ENCODE measurements at places on chromosomes 5 and 9.

GRCh38 chr9:125172031-125172755 lies 17.4 kb downstream of the PPP6C start:
- DNase-seq = no peak

GRCh38 chr9:115098226-115098965 lies 19.6 kb downstream of the TNC start:
- peak; percentile 85 for DNase-seq

GRCh38 chr9:4119778-4120554 lies 179.9 kb downstream of the GLIS3 start:
- no peak for DNase-seq

GRCh38 chr5:139744471-139745131 lies 51.0 kb upstream of the PSD2 start:
- DNase-seq = peak; percentile 63

- no peak for DNase-seq
Observed at GRCh38 chr5:107813559-107813958, 142.8 kb upstream of the EFNA5 start.

GRCh38 chr9:70635790-70636189 lies 221.3 kb upstream of the KLF9 start:
- no peak for DNase-seq

GRCh38 chr5:6427694-6428093 lies 21.0 kb upstream of the UBE2QL1 start:
- no peak for DNase-seq

DNA sequence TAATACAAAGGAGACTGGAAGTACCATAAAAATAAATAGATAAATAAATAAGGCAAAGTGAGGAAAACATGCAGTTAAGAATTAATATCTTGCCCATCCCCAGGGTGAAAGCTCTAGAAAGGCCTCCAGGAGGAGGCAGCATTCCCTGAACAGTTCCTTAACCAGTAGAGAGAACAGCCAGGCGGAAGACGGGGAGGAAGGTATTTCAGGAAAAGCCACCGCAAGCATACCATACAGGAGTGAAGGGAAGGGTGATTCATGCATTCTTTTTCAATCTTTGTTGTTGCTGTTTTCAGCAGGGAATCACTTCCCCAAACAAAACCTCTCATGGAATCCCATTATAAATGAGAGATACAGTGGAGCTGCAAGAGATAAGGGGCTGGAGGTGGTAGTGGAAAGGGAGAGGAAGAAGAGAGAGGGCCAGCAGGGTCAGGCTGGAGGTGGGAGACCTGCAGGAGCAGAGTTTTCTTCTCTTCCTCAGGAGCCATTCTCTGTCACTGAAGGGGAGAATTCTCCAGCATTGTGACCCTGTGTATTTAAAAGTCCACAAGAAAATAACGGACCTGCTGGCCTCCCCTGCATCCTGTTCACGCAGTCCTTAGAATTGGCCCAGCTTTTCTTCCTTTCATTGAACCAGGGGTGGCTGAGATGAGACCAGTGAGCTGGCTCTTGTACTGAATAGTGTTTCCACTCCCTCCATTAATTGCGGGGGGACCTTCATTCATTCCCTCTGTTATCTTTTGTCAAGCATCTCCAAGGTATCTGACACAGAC lies 255.9 kb downstream of the FAM114A2 start:
- peak; percentile 27 for DNase-seq

- no peak for DNase-seq
Observed at GRCh38 chr5:88666761-88667495, 216.1 kb downstream of the MEF2C start.

- DNase-seq = peak; percentile 84
Observed at GRCh38 chr9:130172161-130172857, at the start of gene NCS1. NCS1 (plus strand) TSS chr9:130172404; CDS start chr9:130172664, 260 bp downstream.

DNA sequence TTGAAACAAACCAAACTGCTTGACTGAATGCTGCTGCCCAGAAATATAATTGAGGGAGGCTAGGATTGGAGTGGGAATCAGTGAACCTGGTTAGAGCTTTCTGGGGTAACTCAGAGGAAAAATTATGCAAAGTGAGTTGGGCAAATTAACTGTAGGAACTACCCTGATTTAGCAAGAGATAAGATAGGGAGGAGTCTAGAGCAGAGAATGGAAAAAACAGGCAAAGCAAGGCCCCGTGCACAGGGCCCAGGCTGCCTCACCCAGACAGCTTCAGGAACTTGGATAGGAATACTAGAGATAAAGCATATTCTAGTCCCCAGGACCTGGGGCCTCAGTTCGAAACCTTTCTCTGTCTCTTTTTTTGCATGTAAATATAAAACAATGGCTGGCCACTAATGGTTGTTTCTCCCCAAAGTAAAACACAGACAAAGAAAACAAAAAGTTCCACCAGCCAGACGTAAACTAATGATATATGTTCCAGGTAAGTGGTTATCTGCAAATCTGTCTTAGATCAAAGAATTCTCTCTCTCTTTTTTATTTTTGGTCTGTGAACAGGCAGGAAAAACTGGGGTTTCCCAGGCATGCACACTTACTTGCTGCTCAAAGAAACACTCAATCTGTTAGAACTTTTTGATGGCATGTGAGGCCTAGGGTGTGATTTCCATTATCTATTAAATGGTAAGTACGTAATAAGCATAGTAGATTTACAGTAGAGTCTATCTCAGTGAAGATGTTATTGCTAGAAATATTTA lies 168.1 kb upstream of the MAP3K1 start:
- no peak for DNase-seq

DNA sequence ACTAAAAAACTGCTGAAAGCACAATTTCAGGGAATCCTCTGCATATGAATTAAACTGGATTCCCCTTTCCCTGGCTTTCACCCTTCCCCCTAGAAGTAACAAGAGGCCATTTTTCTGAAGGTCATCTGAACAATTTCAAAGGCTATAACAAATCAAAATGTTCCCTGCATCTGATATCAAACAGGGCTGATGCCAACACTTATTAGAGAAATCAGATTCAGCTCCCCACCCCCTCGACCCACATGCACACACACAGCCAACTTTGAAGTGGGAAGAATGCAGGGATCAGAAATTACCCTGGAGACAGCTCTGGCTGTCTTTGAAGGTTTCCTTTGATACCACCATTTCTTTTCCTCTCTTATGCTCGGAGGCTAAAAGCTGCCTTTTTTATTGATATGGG lies 149.0 kb upstream of the RAPGEF1 start:
- no peak for DNase-seq

- DNase-seq = peak; percentile 34
Observed at GRCh38 chr9:84121991-84122523, 141.5 kb downstream of the RMI1 start.

DNA sequence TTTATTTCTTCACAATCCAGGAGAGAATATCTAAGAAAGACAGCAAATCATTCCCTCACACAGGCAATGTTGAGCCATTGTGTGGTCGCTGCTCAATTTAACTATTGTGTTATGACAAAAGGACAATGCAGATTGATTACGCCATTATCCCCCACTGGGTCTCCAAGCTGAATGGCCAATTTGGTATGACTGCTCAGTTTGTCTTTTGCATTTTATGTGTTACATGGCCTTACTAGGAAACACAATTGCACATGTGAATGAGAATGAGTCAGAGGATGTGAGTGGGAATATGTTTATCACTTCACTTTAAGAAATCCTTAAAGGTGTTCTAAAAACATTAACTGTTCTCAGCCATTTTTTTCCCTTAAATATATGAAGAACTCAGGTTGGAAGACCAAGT lies 108.3 kb downstream of the FAM174A start:
- no peak for DNase-seq

- DNase-seq = no peak
Observed at GRCh38 chr9:92727716-92728700, 36.6 kb downstream of the BICD2 start.

GRCh38 chr5:111781200-111781599 lies 24.2 kb upstream of the NREP start:
- DNase-seq = no peak

DNA sequence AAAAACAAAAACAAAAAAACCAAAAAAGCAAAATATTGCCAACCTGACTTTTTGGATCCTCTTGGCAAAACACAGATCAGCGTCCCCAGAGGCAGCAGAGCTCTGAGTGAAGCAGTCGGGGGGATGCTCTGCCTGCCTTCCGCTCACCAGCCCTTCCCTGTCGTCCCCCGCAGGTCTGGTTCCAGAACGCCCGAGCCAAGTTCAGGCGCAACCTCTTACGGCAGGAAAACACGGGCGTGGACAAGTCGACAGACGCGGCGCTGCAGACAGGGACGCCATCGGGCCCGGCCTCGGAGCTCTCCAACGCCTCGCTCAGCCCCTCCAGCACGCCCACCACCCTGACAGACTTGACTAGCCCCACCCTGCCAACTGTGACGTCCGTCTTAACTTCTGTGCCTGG lies 20.7 kb downstream of the LHX2 start:
- no peak for DNase-seq

DNA sequence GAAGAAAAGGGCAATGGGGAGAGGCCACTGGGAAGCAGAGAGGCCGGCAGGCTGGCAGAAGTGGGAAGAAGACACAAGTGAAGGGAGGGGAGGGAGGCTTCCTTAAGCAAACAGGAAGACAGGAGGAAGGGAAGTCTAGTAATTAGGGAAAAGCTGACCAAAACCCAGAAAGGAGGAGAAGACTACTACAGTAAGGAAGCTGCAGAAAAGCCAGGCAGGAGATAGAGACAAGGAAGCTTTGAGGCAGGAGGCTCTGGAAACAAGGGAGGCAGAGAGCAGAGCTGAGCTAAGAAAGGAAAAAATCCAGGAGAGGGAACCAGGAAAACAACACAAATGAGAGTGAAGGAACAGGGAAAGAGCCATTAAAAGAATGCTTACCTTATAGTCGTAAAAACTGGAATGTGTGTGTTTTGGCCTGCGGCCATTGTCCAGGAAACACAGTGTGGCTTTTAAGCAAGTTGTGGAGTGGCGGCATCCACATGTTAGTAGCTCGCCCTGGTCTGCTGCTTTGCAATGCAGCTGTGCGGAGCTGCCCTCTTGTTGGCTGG lies 317.1 kb upstream of the CLINT1 start:
- DNase-seq = no peak

- no peak for DNase-seq
Observed at GRCh38 chr5:107512029-107512428, 158.7 kb downstream of the EFNA5 start.

GRCh38 chr5:119452373-119453039 lies at the start of gene HSD17B4:
HSD17B4 (plus strand) TSS chr5:119452497; CDS start chr5:119452576, 79 bp downstream.
- DNase-seq = peak; percentile 95

DNA sequence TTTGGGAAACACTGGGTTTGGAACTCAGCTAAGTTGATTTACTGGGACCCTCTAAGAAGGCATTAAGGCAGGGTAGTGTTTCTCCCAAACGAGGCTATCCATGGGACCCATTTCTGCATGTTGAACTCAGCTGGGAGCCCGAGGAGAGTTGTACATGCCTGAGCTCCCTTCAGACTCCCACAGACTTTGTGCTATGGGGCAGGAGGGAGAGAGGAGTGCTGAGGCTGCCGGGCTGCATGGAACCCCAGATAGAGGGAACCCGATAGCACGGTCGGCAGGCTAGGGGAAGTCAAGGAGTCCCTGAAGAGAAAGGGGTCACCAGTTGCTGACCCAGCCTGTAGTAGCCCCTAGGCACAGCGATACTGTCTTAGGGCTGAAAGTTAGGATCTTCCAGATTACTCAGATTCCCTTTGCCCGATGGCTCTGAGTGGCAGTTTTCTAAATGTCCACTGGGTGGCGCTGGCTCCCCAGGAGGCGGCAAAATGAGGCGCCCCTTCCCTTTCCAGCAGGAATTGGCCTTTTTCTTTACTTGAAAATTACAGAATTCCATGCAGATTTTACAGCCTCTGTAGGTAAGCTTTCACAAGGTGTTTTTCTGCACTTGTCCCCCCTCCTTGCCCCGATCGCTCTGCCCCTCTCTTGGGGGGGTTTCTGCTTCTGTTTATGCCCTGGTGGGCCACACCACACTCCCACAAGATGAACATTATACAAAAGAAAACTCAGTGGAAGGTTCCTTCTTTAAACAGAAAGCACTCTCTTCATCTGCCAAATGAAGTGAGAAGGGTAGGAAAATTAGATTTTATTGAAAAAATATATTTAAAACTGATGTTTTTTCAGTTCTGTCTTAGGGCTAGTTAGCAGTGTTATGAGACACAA lies 17.8 kb downstream of the NANS start:
- DNase-seq = peak; percentile 66

DNA sequence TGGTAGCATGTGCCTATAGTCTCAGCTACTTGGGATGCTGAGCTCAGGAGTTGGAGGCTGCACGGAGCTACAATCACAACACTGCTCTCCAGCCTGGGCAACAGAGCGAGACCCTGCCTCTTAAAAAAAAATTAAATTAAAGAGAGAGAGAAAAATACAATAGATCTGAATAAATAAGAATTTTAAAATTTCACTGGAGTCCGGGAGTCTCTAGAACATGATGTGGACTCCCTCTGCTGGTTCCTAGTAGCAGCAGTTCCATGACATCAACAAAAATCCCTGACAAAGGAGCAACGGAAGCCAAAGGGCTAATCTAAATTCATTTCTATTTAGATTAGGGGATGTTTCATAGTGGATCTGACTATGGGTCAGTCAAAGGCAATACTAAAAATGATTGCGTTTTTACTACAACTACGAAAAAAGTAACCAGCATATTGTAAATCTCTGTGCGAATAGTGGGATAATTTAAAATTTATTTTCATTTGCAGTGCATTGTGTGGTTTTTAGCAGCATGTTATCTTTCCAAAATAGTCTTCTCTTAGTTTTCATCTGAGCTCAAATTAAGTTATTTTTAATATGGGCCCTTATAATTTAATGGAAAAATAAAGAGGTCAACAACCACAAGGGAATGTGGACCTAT lies 6.7 kb downstream of the INIP start:
- peak; percentile 19 for DNase-seq

- no peak for DNase-seq
Observed at GRCh38 chr9:117757561-117758190, 53.5 kb downstream of the TLR4 start.

GRCh38 chr5:36492984-36493654 lies 113.3 kb upstream of the SLC1A3 start:
- no peak for DNase-seq

DNA sequence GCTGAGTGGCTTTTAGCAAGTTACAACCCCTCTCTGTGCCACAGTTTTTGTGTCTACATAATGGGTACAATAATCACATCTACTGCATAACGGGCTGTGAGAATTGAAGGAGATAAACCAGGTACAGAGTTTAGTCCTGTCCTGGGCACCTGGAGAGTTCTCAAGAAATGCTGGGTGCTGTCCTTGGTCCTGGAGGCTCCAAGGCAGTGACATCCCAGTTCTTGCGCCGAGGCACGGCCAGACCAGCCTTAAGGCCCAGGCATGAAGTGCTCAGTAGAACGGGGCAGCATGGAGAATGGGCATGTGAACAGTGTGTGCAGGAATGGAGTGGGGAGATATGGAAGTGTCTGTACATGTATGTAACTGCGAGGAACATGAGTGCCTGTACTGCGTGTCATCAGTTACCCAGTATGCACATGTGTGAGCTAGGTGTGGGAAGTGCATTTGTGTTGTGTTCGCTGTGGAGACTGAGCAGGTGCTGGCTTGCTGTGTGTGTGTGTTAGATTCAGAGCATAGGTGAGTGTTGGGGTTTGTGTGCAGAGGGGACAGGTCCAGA lies 6.3 kb upstream of the UNC5A start:
- peak; percentile 28 for DNase-seq
